ENCODE measurements at places on chromosomes 2 and 18.

- DNase-seq, result no peak
These were observed 16.3 kb upstream of the GPR39 start for GRCh38 chr2:132400169-132400900.

DNA sequence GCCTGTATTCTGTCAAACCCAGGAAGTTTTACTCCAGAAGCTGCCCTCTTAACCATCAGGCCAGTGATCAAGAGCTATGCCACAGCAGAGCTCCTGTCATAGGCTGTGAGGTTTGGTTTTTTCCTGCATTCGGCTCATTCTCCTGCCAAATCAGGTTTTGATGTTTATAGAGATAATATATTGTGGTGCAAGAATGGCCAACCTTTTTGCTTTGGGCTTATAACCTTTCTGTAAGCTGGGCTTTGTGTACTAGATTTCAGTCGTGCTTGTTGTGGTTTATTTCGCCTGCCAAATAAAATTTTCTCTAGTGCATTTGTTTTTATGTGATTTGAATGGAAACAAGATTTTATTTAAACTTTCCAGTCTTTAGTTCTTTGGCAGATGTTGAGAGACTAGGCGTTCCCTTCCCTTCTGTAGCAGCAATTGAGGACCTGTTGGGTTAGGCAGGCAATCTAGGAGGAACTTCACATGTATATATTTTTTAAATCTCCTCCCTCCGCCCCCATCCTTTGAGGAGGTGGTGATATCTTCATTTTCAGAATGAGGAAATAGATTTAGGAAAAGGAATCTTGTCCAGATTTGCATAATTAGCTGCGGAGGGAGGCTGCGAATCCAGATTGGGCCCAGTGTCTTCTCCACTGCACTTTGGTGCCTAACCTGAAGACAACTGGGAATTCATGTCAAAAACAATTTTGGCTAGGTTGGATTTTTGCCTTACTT is 2.6 kb downstream of the KDM3A start:
- DNase-seq, result no peak

DNA sequence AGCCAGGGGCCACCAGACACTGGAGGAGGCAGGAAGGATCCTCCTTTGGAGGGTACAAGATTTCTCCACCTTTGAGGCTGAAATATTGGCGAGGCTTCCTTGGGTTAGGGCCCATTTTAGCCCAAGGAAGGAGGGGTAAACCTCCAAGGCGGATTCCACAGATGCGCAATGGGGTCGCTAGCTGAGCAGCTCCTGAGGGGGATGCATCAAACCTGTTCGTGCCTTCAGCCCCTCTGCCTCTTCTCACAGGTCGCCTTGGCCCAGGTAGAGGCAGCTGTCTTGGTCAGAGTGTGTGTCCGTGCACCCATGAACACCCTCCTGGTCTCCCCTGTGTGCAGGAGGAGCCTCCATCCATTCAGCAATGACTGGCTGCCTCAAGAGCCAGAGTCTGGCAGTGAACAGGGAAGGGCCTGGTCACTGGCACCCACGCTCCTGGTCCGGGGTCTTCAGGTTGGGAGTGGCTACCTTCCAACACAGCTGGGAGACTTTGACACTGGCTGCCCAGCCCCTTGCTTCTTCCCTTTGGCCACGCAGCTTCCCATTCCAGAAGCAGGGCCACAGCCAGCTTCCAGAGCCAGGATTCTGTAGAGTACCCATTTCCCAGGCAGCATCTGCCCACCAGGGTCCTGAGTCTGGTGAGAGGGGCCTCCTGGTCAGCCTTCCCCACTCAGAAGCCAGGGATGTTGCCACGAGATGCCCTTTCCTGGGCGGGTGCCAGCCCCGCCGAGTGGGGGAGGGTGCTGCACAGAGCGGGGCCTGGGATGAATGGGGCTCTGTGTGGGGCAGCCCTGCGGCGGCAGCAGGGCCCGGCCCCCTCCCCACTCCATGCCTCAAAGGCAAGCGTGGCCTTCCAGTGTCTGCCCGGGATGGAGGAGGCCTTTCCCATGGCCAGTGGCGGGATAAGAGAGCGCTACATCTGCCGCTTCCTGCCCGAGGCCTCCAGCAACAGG is 95.8 kb upstream of the GPC1 start:
- DNase-seq, result no peak

DNA sequence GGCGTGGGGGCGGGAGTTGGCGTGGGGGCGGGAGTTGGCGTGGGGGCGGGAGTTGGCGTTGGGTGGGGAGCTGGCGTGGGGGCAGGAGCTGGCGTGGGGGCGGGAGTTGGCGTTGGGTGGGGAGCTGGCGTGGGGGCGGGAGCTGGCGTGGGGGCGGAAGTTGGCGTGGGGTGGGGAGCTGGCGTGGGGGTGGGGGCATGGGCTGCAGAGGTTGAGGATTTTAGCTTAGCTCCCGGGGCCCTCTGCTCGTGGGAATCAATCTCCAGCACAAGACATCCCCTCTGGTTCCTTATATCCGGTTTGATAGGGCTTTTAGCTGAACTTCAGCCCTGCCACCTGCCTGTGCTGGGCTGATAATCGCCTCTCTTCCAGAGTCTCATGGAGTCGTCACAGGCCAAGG is 177.0 kb downstream of the LDLRAD4 start:
- DNase-seq, result no peak

- peak; percentile 38 for DNase-seq
These were observed 19.1 kb downstream of the HDAC4 start for GRCh38 chr2:239381709-239382134.

GRCh38 chr2:111161971-111162370 is 41.3 kb downstream of the BCL2L11 start:
- no peak for DNase-seq

- no peak for DNase-seq
These were observed 13.1 kb downstream of the MOCOS start for GRCh38 chr18:36200354-36200771.

GRCh38 chr2:8885449-8886201 is 48.2 kb upstream of the KIDINS220 start:
- no peak for DNase-seq

DNA sequence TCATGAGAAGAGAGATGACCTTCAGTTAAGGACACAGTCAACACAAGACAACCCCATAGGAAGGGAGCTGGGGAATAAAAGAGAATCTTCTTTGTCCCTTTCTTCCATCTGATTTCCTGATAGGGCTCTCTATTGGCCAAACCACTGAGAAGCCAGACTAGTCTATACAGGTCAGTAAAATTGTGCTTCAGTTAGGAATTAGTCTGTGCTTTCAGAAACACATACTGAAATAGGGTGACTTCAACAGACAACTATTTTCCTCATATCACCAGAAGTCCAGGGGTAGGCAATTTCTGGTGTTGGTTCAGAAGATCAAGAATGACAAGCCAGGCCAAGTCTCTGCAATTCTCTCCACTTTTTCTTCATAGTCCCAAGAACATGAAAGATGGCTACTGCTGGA is 151.7 kb upstream of the SP5 start:
- no peak for DNase-seq

DNA sequence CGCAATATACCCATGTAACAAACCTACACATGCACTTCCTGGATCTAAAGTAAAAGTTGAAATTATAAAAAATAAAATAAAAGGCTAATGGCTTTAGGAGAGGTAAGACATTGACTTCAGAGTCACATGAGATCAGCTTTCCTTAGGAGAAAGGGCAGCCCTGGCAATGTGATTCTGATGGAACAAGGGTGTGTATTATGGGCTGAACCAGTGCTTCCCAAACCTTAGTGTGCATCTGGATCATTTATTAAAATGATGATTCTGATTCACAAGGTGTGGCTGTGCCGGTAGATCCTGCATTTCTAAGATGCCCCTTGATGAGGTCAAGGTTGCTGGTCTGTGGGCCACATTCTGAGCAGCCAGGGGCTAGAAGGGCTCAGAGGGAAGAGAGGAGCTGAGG is 42.6 kb downstream of the LAMA3 start:
- DNase-seq, result no peak

DNA sequence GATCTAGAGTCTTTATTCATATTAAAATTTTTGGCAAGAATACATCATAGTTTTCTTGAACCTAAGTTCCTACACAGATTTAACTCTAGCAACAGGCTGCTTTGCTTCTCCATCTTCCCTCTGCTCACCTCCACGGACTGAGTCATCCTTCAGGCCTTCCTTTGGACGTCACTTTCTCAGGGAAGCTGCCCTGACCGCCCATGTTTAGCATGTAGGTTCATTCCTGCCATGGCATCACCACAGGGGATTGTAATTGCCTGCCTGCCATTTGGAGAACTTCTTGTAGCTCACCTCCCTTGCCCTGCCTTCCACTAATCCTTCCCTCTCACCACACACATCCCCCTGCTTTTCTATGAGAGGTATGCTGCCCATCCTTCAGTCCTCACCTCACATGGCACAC is 43.9 kb upstream of the B3GNT2 start:
- no peak for DNase-seq

DNA sequence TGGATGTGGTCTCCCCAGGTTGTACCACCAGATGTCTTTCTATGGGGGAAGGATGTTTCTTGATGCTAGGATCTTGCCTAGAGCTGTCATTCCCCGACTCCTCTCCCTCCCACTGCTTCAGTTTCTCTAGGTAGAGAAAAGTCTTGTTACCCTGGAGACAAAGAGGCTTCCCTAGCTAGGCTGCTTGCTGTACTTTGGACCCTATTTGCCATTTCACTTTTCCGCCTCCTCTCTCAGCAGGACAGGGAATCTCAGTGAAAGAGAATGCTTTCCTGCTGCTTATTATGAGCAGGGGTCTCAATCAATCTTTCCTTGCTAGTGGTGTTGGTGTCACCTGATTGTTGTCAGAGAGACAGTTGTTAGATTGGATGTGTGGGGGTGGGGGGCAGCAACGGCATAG is 818.8 kb upstream of the GYPC start:
- no peak for DNase-seq

DNA sequence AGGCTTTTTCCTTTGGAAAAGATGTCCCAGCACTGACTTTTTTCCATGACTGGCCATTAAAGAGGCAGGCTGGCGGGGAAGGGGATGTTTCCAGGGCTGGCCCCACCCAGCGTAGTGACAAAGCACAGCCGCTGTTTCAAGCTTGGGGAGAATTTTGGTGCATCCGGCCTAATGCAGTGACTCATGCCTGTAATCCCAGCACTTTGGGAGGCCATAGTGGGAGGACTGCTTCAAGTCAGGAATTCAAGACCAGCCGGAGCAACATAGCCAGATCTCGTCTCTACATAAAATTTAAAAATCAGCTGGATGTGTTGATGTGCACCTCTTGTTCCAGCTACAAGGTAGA is 78.0 kb upstream of the SH3BP4 start:
- no peak for DNase-seq

- no peak for DNase-seq
These were observed 160.2 kb downstream of the NCK2 start for GRCh38 chr2:105904938-105905337.

DNA sequence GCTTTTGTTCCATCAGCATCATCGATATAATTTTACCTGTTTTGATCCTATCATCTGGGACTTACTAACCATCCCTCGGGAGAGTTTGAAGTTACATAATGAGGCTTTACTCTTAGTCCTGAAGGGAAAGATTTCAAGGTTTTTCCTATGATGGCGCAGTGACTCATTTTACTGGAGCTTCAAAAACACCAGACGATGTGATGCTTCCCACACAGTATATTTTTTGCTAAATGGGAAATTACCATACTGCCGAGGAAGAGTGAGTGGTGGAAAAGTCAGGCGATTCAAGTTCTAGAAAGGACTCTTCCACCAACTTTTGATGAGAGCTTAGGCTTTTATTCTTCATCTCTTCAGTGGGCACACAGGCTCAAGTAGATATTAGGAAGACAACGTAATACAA is 44.6 kb upstream of the GCG start:
- no peak for DNase-seq

DNA sequence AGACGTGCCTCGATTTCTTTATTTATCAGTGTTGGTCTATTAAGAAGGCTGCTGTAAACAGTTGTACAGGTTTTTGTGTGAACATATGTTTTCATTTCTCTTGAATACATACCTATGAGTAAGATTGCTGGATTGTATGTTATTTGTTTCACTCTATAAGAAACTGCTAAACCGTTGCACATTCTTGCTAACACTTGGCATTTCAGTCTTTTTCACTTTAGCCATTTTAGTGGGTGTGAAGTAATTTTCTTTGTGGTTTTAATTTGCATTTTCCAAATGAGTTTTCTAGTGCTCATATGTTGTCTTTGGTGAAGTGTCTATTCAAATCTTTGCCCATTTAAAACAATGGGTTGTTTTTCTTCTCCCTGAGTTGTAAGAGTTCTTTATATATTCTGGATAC is 221.5 kb upstream of the SMAD7 start:
- no peak for DNase-seq

GRCh38 chr2:197464175-197464574 is 10.8 kb downstream of the COQ10B start:
- no peak for DNase-seq

- no peak for DNase-seq
These were observed 33.8 kb downstream of the HS1BP3 start for GRCh38 chr2:20617081-20617575.
